Putamen (tissue), 1 donor: ENCODE measurements at places on chromosomes 3 and 15.
A peak's percentile ranks its signal among the peaks of the same experiment; 100 is the strongest.

- DNase-seq = no peak
Measured at GRCh38 chr3:80688814-80689213, 921.0 kb upstream of the ROBO1 start.

- no peak for DNase-seq
Measured at GRCh38 chr15:69718436-69718835, 265.8 kb downstream of the RPLP1 start.

- DNase-seq = no peak
Measured at GRCh38 chr15:34582461-34583371, 735 bp downstream of the GOLGA8B start.

DNA sequence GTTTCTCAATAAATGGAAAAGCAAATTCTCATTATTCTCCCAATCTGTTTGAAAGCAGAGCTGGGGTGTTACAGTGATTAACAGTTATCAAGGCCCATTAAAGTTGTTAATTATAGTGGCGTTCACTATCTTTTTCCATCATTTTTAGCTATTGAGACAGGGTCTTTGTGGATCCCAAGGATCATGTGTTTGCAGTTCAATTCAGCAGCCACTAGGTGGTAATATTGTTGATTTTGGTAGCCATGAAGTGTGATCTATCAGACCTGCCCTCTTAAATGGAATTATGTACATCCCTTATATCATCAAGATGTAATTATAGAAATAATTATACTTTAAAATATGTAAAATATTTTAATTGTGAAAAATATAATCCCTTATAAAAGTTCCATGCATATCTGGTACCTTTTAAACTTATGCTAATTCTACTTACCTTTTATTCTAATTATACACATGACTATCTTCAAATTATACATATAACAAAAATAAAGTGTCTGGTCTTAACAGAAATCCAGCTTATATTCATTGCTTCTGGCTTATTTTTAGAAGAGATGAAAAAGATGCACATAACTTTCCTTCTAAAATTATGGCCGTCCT, 126.4 kb downstream of the GREM1 start:
- DNase-seq = no peak

DNA sequence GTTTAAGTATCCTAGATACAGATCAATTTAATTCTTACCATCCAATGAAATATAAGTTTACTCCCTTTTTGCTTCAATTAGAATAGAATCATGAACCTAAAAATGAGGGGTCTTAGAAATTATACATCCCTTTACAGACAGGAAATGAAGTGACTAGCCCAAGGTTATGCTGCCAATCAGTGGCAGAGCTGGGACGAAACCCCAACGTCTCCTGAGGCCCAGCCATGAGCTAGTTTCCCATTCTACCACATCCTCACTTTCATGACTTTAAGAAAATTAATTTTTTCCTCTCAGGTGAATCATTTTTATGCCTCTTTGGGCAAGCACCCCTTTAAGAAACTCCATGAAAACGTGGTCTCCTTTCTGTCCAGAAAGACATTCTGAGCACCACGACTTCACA, 11.2 kb downstream of the LRIG1 start:
- DNase-seq = no peak

DNA sequence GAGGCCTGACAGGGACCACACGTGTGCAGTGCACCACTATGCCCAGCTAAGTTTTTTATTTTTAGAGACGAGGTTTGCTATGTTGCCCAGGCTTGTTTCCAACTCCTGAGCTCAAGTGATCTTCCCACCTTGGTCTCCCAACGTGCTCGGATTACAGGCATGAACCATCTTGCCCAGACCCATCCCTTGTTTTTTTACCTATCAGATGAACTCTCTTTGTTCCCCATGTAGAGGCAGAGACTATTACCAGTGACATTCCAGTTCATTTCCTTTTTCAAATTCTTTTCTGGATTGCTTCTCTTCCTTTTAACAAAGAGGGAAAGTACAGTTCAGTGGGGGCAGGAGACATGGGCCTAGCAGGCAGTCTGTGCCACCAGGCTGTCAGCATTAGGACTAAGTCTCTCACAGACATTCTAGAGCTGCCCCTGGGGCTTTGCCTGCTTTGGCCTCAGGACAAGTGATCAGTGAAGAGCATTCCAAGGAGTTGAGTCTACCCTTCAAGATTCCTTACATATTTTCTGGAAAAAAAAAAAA, 103.5 kb upstream of the SLC7A14 start:
- no peak for DNase-seq

- DNase-seq = peak; percentile 2
Measured at GRCh38 chr3:47705391-47705790, 76.3 kb downstream of the SMARCC1 start.
